ENCODE measurements at places on chromosomes 5 and 9. TPM values are rescaled to one million over a fixed set of nuclear protein-coding genes. Genes with fewer than 3 reads are reported as not detected.

Gene FGF1
- total RNA-seq: 0.08 TPM

Gene IFNE
- not detected for total RNA-seq

Gene SETD9
- total RNA-seq: 5.0 TPM

Gene PTPA
- total RNA-seq: 32.7 TPM

Gene FOXD4L5
- 0.12 TPM for total RNA-seq

Gene PCDHB14
- 1.9 TPM for total RNA-seq

Gene CRB2
- not detected for total RNA-seq

GRCh38 chr9:19989213-19989612 lies 200.4 kb upstream of the SLC24A2 start:
- H3K27ac ChIP-seq: no peak overlapping the region
- no peaks in the 10 kb centered on the region for H3K4me1 ChIP-seq
- DNase-seq: no peak
- H3K27me3 ChIP-seq: no peaks in the 10 kb centered on the region
- no peaks in the 10 kb centered on the region for H3K36me3 ChIP-seq

GRCh38 chr5:172420235-172420939 lies 33.9 kb downstream of the SH3PXD2B start:
- H3K4me1 ChIP-seq: peaks cover 29% of the 10 kb centered on the region
- DNase-seq: peak; percentile 92

- DNase-seq: no peak
- H3K4me1 ChIP-seq: no peaks in the 10 kb centered on the region
- no peak overlapping the region for H3K4me3 ChIP-seq
- H3K36me3 ChIP-seq: no peaks in the 10 kb centered on the region
These were observed 158.7 kb downstream of the EFNA5 start for GRCh38 chr5:107512029-107512428.

- no peaks in the 10 kb centered on the region for H3K4me1 ChIP-seq
- DNase-seq: no peak
- H3K27ac ChIP-seq: no peak overlapping the region
- no peaks in the 10 kb centered on the region for H3K36me3 ChIP-seq
These were observed 55.5 kb upstream of the STC2 start for GRCh38 chr5:173383711-173384110.

GRCh38 chr5:157292599-157292998 lies 26.7 kb downstream of the CYFIP2 start:
- H3K4me3 ChIP-seq: no peak overlapping the region
- H3K27ac ChIP-seq: no peak overlapping the region
- H3K27me3 ChIP-seq: no peaks in the 10 kb centered on the region
- DNase-seq: no peak
- H3K36me3 ChIP-seq: no peaks in the 10 kb centered on the region

GRCh38 chr9:127847178-127847510 lies 7.3 kb downstream of the ENG start:
- DNase-seq: no peak
- no peaks in the 10 kb centered on the region for H3K27me3 ChIP-seq
- no peaks in the 10 kb centered on the region for H3K36me3 ChIP-seq
- peak overlapping the region; percentile 28 for H3K27ac ChIP-seq
- no peak overlapping the region for H3K4me3 ChIP-seq

DNA sequence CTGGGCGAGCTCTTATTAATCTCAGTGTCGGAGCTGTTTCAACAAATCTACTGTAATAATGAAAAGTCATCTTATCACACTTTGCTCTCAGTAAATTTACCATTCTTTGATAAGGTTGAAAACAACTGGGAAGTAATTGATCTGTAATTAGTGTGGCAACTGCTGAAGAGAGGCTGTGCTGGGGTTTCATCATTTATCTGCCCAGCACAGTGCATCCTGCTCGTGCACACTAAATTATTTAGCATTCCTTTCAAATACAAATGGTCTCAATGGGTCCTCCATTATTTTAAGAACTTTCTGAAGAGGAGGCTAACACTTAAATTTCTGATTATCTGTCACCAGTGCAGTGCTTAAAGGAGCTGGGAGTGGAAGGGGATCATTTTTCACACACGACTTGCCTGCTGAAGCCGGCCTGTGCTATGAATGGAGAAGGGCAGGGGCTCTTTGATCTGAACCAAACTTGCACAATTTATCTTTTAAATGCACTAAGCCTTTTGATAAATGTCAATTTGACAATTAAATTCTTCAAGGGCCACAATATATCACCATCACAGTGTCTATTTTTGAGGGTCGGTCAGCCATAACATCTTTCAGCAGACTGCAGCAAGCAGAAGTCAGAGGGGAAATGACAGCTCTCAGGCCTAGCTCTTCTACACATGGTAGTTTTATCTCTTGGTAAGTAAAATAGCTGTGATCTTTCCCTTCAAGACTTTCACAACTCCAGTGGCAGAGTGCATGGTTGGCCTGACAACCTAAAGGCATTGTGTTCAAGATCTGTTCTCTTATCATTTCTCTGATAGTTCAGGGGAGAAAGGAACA lies 106.4 kb upstream of the EFNA5 start:
- no peak for DNase-seq
- H3K36me3 ChIP-seq: no peaks in the 10 kb centered on the region
- no peak overlapping the region for H3K27ac ChIP-seq
- no peaks in the 10 kb centered on the region for H3K4me1 ChIP-seq

DNA sequence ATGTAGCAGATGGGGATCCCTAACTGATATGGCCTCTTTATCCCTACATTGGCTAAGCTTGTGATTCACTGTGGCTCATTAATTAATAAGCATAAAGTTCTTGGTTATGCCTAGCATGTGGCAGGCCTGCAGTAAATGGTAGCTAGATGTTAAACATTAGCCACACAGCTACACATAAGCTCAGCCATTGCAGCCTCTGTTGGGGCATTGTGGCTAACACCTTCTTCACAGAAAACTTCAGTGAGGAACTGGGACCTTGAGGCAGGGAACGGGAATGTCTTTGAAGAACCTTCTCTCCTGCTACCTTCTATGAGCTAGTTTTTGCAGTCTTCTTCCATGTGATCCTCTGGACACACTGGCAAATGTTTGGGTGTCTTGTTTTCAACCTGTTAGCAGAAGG lies 338.2 kb downstream of the NTRK2 start:
- no peaks in the 10 kb centered on the region for H3K27me3 ChIP-seq
- H3K27ac ChIP-seq: no peak overlapping the region
- DNase-seq: no peak
- no peaks in the 10 kb centered on the region for H3K36me3 ChIP-seq
- no peak overlapping the region for H3K4me3 ChIP-seq

- H3K4me1 ChIP-seq: no peaks in the 10 kb centered on the region
- no peak for DNase-seq
- H3K4me3 ChIP-seq: no peak overlapping the region
- H3K36me3 ChIP-seq: no peaks in the 10 kb centered on the region
These were observed 340.4 kb downstream of the CTNND2 start for GRCh38 chr5:11563822-11564221.

GRCh38 chr9:6076851-6077250 lies 61.4 kb upstream of the RANBP6 start:
- DNase-seq: no peak
- no peak overlapping the region for H3K27ac ChIP-seq
- no peaks in the 10 kb centered on the region for H3K4me1 ChIP-seq
- H3K4me3 ChIP-seq: no peak overlapping the region
- H3K36me3 ChIP-seq: no peaks in the 10 kb centered on the region

DNA sequence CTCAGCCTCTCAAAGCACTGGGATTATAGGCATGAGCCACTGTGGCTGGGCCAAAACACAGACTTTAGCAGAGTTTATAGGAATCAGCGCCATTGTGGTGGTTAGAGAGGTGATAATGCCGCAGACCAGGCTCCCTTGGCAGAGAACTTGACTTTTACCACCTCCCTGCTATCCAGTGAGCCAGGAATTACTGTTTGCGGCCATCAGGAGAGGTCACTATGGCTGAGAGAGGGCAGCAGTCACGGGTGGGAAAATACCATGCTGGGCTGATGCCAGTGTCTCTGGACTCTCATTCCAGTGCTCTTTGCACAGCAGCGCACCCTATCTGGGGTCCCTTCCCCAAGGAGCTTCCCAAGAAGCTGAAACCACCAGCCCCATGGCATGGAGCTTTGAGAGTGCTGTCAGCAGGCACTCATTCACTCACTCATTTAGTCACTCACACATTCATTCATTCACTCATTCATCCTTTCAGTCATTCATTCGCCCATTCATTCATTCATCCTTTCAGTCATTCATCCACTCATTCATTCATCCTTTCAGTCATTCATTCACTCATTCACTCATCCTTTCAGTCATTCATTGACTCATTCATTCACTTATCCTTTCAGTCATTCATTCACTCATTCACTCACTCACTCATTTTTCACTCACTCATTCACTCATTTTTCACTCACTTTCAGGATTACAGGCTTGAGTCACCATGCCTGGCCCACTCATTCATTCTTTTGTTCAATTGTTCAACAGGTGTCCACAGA lies 27.3 kb upstream of the RNU6ATAC start:
- no peaks in the 10 kb centered on the region for H3K27me3 ChIP-seq
- no peak overlapping the region for H3K4me3 ChIP-seq
- no peak for DNase-seq

DNA sequence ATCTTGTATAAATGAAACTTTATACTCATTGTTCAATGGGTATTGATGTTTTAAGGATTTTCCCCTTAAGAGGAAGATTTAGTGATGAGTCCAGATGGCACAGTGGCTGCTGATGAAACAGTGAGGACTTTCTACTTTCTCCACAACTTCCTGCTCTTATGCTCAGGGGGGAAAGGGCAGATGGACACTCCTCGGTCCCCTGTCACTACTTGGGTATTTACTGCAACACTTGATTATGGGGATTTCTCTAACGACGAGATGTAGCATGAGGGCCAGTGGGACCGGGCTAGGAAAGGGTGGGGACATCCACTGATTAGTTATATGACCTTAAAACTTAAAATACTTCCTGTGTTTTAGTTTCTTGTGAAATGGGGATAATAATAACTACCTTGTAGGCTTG lies 146.1 kb upstream of the HMHB1 start:
- H3K4me3 ChIP-seq: no peak overlapping the region
- DNase-seq: no peak
- no peaks in the 10 kb centered on the region for H3K4me1 ChIP-seq
- H3K27ac ChIP-seq: no peak overlapping the region
- no peaks in the 10 kb centered on the region for H3K36me3 ChIP-seq

- no peaks in the 10 kb centered on the region for H3K4me1 ChIP-seq
- no peak overlapping the region for H3K4me3 ChIP-seq
- no peaks in the 10 kb centered on the region for H3K36me3 ChIP-seq
- no peak overlapping the region for H3K27ac ChIP-seq
These were observed 118.4 kb downstream of the CEP120 start for GRCh38 chr5:123304777-123305316.

GRCh38 chr9:136686794-136687711 lies at the start of gene AGPAT2:
Gene AGPAT2 (minus strand): TSS chr9:136687457. CDS start chr9:136687357, 100 bp downstream.
- H3K4me3 ChIP-seq: peak within 1 kb of the TSS; percentile 94
- no peaks in the 10 kb centered on the region for H3K36me3 ChIP-seq

GRCh38 chr9:93286252-93287188 lies 102.6 kb downstream of the WNK2 start:
- no peaks in the 10 kb centered on the region for H3K27me3 ChIP-seq
- no peak overlapping the region for H3K4me3 ChIP-seq
- DNase-seq: no peak
- H3K4me1 ChIP-seq: no peaks in the 10 kb centered on the region

DNA sequence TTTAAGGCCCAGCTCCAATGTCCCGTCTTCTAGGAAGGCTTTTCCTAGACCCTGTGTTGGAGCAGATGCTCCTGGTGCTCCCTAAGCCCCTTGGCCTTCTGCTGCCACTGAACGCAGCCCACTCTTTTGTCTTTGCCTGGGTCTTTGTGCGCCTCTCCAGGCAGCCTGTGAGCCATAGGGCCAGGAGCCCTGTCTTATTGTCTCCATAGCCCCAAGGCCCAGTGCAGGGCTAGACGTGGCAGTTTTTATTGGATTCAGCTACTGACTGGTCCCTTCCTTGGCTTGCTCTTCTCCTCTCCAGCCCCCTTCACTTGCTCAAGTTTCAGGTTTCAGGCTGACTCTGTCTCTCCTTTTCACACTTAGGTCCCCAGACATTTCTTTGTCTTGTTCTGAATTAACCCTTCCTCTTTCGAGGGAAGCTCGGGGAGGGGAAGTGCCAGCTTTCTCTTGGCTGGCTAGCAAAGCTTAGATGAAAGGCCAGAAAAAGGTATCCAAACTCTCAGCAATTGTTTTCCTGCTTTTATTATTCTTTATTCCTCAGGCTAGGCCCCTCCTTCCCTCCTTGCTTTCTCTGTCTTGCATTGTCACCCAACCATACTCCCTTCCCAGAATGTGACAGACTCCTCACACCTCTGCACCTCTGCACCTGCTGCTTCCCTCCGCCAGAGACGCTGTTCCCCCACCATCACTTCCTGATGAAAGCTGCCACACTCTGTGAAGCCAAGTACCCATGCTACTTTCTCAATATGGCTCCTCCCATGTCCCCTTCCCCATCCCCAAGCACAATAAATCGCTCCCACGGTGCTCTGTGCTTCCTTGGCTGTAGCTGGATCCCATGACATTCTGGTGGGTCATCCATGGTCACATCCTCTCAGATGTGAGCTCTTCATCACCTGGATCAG lies 101.6 kb upstream of the CPEB4 start:
- H3K4me1 ChIP-seq: no peaks in the 10 kb centered on the region
- no peak overlapping the region for H3K27ac ChIP-seq
- no peaks in the 10 kb centered on the region for H3K36me3 ChIP-seq
- no peak for DNase-seq
- no peaks in the 10 kb centered on the region for H3K27me3 ChIP-seq

GRCh38 chr5:176740702-176741496 lies 69.5 kb upstream of the UNC5A start:
- H3K27ac ChIP-seq: no peak overlapping the region
- no peak overlapping the region for H3K4me3 ChIP-seq
- no peaks in the 10 kb centered on the region for H3K36me3 ChIP-seq
- no peaks in the 10 kb centered on the region for H3K4me1 ChIP-seq

- H3K36me3 ChIP-seq: peaks cover 10% of the 10 kb centered on the region
- DNase-seq: no peak
These were observed 2.8 kb downstream of the ST6GALNAC6 start for GRCh38 chr9:127896395-127897192.

- H3K4me1 ChIP-seq: no peaks in the 10 kb centered on the region
- H3K4me3 ChIP-seq: no peak overlapping the region
- no peaks in the 10 kb centered on the region for H3K36me3 ChIP-seq
- DNase-seq: no peak
- no peaks in the 10 kb centered on the region for H3K27me3 ChIP-seq
These were observed 56.5 kb downstream of the ADAMTS2 start for GRCh38 chr5:179288809-179289185.

GRCh38 chr5:169950333-169950732 lies 30.0 kb downstream of the INSYN2B start:
- no peaks in the 10 kb centered on the region for H3K36me3 ChIP-seq
- no peak for DNase-seq
- H3K4me3 ChIP-seq: no peak overlapping the region
- no peak overlapping the region for H3K27ac ChIP-seq
- no peaks in the 10 kb centered on the region for H3K27me3 ChIP-seq

DNA sequence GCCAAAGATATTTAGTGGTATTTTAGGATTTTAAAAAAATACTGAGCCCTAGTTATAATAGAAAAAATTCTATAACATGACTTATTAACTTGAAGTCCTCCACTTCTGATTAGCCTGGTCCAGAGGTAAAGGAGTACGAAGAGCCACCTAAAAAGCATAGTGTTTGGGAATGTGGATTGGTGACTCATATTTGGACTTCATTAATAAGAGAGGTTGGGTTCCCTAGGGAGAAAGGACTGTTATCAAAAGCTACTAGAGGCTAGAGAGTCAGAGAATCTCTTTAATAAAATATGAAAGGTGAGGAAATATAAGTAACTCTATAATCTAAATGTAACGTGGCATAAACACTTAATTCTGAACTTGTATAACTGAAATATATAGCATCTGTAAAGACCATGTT lies 180.7 kb upstream of the TARS1 start:
- H3K27ac ChIP-seq: no peak overlapping the region
- no peak overlapping the region for H3K4me3 ChIP-seq
- H3K27me3 ChIP-seq: no peaks in the 10 kb centered on the region
- no peaks in the 10 kb centered on the region for H3K36me3 ChIP-seq
- no peak for DNase-seq
